Endothelial cell of umbilical vein (primary cell): ENCODE measurements at places on chromosomes 5 and 9. TPM values are rescaled to one million over a fixed set of nuclear protein-coding genes. Genes with fewer than 3 reads are reported as not detected.

HSD17B4 gene
- total RNA-seq, result 124 and 140 TPM in 2 replicates

PCDHA1 gene
- total RNA-seq, result not detected in 2 replicates

DOLK gene
- total RNA-seq, result 18.8 and 22.3 TPM in 2 replicates

PHF24 gene
- total RNA-seq, result not detected in 2 replicates

CDKN2B gene
- total RNA-seq, result 2.1 and 2.3 TPM in 2 replicates

N4BP3 gene
- 38.2 and 40.3 TPM in 2 replicates for total RNA-seq

MOCS2 gene
- total RNA-seq, result 31.1 and 31.5 TPM in 2 replicates

SLC34A3 gene
- total RNA-seq, result not detected in 2 replicates

- H3K36me3 ChIP-seq, result peaks cover 4% of the 10 kb centered on the region
- H3K27me3 ChIP-seq, result no peaks in the 10 kb centered on the region
- peaks cover 34% of the 10 kb centered on the region for H3K4me1 ChIP-seq
- peak; percentile 77 for DNase-seq
- H3K4me3 ChIP-seq, result no peak overlapping the region
Observed at GRCh38 chr5:154970759-154971158, 29.9 kb downstream of the MRPL22 start.

- H3K36me3 ChIP-seq, result no peaks in the 10 kb centered on the region
- H3K27me3 ChIP-seq, result no peaks in the 10 kb centered on the region
- DNase-seq, result no peak
- no peak overlapping the region for H3K27ac ChIP-seq
Observed at GRCh38 chr9:89777544-89777943, 172.7 kb downstream of the GADD45G start.

DNA sequence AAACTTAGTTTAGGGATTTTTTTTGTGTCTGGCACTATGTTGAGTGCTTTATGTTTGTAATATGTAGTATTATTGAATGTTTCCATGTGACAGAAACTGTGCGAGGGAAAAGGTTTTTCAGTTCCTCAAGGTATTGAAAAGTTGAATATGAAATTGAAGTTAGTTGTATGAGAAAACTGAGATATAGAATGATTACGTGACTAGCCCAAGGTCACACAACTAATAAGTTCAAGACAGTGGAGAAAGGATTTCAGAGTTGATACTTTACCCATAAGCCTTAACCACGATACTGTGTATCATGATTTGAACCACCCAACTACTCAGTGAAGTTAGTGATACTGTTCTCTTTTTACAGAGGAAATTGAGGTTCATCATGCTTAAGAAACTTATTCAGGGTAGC is 5.7 kb downstream of the NIPBL start:
- H3K36me3 ChIP-seq, result no peaks in the 10 kb centered on the region
- H3K27me3 ChIP-seq, result no peaks in the 10 kb centered on the region
- no peak for DNase-seq

- no peak overlapping the region for H3K4me3 ChIP-seq
- no peaks in the 10 kb centered on the region for H3K27me3 ChIP-seq
- no peak for DNase-seq
- peak overlapping the region; percentile 84 for H3K27ac ChIP-seq
- H3K4me1 ChIP-seq, result peaks cover 36% of the 10 kb centered on the region
Observed at GRCh38 chr5:122180146-122180712, 50.9 kb downstream of the ZNF474 start.

DNA sequence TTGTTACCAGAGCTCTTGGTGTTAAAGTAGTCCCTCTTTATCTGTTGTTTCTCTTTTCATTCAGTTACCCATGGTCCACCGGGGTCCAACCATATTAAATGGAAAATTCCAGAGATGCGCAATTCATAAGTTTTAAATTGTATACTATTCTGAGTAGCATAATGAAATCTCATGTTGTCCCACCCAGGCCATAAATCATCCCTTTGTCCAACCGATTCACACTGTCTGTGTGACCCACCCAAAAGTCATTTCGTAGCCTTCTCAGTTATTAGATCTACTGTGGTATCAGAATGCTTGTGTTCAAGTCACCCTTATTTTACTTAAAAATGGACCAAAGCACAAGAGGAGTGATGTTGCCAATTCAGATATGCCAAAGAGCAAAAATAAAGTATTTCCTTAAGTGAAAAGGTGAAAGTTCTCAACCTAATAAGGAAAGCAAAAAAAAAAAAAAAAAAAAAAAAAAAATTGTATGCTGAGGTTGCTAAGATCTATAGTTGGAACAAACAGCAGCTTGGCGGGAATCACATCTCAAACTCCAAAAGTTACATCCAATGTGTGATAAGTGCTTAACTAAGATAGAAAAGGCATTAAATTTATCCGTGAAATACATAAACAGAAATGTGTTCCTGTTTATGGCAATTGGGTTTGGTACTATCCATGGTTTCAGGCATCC is 106.8 kb upstream of the GPBP1 start:
- no peak for DNase-seq
- no peaks in the 10 kb centered on the region for H3K4me1 ChIP-seq
- H3K36me3 ChIP-seq, result no peaks in the 10 kb centered on the region
- H3K4me3 ChIP-seq, result no peak overlapping the region
- H3K27me3 ChIP-seq, result peaks cover under 1% of the 10 kb centered on the region

DNA sequence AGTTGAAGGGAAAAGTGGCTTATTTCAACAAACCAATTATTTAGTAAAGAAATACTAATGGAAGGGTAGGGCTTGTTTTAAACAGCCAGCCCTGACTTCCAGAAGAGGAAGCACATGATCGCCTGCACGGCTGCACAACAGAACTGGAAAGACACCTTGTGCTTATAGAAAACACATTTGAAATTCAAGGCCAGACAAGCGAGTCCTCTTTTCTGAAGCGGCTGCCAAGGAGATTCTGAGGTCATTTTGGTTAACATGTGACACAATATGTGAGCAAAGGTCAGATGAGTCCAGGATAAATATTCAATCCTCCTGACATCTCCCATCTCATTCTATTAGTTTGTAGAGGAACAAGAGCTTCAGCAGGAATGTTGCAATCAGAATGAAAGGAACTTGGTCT is 461.4 kb upstream of the ST8SIA4 start:
- no peaks in the 10 kb centered on the region for H3K27me3 ChIP-seq
- H3K27ac ChIP-seq, result no peak overlapping the region
- no peaks in the 10 kb centered on the region for H3K36me3 ChIP-seq
- no peaks in the 10 kb centered on the region for H3K4me1 ChIP-seq
- no peak overlapping the region for H3K4me3 ChIP-seq

DNA sequence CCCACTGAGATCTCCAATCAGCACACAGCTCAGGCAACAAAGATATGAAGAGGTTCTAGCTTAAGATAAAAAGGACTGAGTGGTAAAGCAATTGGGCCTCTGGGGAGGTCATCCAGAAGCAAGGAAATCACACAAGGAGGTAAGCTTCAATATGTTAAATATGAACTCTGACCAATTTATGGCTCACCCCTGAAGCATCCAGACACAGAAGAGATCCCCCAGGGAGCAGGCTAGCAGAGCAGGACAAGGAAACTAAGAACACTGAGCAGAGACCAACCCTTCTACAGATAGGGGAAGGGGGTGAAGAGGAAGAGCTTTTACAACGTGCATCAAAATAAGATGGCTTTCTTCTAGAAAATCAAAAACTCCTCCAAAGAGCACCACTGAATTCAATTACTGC is 616.2 kb downstream of the DNAH5 start:
- no peak overlapping the region for H3K4me3 ChIP-seq
- no peaks in the 10 kb centered on the region for H3K4me1 ChIP-seq
- H3K36me3 ChIP-seq, result no peaks in the 10 kb centered on the region
- H3K27ac ChIP-seq, result no peak overlapping the region

DNA sequence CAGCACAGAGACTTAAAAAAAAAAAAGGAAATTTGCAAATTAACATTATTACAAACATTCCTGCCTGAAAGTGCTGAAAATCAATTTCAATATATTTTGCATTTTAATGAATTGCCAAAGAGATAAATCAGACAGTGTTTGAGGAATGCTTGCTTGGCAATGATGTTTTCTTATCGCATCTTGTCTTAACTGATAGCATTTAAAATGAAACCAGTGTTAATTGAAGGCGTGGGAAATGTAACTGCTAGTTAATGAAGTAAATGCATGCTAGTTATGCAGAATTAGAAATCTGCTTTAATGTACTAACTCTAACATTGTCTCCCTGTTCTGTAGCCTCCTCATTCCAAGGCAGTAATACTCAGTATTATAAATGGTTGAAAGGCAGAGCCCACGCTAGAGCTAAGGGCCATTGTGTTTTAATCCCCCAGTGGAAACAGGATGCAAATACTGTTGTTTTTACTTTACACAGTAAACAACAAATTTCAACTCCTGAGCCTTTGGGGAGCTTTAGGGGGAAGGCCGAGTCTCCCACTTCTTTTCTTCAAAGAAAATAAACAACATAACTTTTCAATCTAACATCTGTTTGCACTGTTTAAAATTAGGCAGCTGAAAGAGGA is 586.9 kb downstream of the TLE4 start:
- no peaks in the 10 kb centered on the region for H3K36me3 ChIP-seq
- H3K4me3 ChIP-seq, result no peak overlapping the region
- DNase-seq, result no peak
- H3K4me1 ChIP-seq, result peaks cover 18% of the 10 kb centered on the region
- no peak overlapping the region for H3K27ac ChIP-seq
- H3K27me3 ChIP-seq, result no peaks in the 10 kb centered on the region

DNA sequence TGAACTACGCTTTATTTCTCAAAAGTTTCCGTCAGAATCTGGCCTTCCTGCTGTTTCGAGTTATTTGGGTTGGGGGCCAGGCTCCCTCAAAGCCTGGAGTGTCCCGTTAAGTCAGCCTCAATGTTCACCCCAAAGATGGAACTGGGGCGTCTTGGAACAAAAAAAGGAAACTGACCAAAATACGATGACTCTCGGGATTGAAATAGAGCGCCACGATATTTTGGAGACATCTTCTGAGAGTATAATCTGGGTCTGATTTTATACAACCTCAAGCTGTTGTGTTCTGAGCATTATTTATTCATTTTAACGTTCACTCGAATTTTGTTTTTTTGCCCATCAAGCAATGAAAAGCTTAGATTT is 28.1 kb downstream of the TLX3 start:
- peak overlapping the region; percentile 66 for H3K4me3 ChIP-seq
- H3K4me1 ChIP-seq, result peaks cover 7% of the 10 kb centered on the region
- no peak for DNase-seq
- H3K36me3 ChIP-seq, result no peaks in the 10 kb centered on the region
- peaks cover 8% of the 10 kb centered on the region for H3K27me3 ChIP-seq
- H3K27ac ChIP-seq, result no peak overlapping the region

DNA sequence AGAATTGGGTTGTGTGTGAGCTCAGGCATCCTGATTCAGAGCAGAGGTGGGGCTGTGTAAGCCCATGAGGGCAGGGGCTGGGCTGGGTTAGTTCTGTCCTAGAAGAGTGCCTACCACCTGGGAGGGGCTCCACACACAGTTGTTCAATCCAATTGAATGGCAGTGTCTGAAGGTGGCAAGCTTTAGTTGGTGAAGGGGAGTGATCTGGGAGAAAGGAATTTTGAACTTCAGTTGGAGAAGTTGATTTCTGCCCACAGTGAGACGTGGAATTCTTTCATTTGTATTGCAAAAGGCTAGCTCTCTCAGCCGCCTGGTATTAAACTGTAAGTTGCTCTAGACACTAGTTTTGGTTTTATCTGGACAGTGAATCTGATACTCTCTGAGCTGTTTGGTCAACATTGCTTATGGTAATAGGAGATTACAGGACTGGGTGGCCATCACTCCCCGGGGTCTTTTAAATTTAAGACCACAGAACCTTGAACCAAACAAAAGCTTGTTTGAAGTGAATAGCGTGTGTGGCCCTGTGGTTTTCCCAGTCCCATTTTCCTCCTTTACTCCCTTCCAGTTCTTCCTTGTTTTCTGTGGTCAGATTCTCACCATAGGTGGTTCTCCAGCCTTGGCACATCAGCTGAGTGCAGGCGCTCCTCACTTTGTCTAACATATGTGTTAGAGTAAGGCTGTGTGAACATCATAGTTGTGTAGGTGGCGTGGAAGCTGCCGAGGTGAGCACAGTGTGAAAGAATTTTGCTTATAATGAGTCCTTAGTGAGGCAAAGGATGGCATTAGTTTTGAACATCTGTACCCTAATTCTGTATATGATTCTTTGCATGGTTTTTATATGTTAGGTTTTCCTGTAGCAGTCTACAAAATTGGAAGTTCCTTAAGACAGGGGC is 78.0 kb downstream of the ARHGAP26 start:
- H3K27me3 ChIP-seq, result no peaks in the 10 kb centered on the region
- no peak overlapping the region for H3K4me3 ChIP-seq
- H3K36me3 ChIP-seq, result no peaks in the 10 kb centered on the region
- H3K4me1 ChIP-seq, result peaks cover 13% of the 10 kb centered on the region

DNA sequence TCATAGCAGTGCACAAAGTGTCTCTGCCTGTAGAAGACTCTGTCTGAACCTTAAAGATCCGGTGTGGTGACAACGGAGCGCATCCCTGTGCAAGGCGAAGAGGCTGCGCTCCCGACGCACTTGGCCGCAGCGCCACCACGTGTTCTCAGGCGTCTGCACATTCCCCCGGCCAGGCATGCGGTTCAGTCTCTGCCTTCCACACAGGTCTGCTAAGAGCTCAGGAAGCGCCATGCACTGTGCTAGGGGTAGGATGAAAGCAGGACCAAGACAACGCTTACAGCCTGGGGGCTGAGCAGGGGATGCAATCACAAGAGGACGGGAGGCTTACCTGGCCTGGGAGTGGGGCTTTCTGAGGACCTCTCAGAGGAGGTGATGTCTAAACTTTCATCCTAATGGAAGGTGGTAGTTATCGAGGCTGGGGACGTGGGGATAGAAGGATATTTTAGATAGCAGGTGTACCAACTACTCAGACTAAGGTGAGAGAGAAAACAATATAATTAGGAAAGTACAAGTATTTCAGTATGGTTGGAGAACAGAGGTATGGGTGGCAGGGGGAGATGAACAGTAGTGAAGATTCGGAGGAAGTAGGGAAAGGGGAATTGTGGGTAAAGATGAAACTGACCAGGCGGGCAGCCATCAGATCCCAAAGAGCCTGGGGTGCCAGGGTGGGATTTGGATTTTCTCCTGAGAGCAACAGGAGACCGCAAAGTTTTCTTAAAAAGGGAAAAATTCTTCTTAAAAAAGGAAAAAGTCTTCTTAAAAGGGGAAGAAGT is 13.3 kb downstream of the CAPSL start:
- peaks cover 3% of the 10 kb centered on the region for H3K27me3 ChIP-seq
- no peaks in the 10 kb centered on the region for H3K36me3 ChIP-seq
- H3K4me1 ChIP-seq, result no peaks in the 10 kb centered on the region
- no peak overlapping the region for H3K4me3 ChIP-seq
- peak; percentile 51 for DNase-seq
- no peak overlapping the region for H3K27ac ChIP-seq

GRCh38 chr5:997001-997474 is 11.6 kb upstream of the NKD2 start:
- peaks cover 11% of the 10 kb centered on the region for H3K27me3 ChIP-seq
- no peaks in the 10 kb centered on the region for H3K4me1 ChIP-seq
- H3K4me3 ChIP-seq, result no peak overlapping the region

DNA sequence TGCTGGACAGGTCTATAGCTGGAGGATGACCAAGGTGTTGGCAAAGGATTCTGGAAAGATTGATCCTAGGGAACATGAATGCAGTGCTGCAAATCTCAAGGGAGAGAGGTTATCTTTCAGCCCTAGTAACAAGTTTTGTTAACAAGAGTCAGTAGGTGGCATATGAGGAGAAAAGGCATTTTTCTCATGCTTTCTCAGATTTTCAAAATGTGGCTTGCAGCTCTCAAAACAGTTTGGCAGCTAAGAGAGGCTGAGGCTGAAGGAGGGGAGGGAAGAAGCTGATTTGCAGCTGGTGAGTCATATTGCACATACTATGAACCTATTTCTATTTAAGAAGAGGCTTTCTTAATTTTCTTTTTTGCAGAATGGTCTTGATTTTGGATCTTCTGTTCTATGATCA is 64.3 kb upstream of the PCA3 start:
- no peak overlapping the region for H3K4me3 ChIP-seq
- no peak overlapping the region for H3K27ac ChIP-seq
- DNase-seq, result peak; percentile 34
- H3K27me3 ChIP-seq, result no peaks in the 10 kb centered on the region
- H3K36me3 ChIP-seq, result no peaks in the 10 kb centered on the region
